Hypothalamus (tissue), 51 donors: ENCODE measurements at places on chromosomes 6 and 20.

DNA sequence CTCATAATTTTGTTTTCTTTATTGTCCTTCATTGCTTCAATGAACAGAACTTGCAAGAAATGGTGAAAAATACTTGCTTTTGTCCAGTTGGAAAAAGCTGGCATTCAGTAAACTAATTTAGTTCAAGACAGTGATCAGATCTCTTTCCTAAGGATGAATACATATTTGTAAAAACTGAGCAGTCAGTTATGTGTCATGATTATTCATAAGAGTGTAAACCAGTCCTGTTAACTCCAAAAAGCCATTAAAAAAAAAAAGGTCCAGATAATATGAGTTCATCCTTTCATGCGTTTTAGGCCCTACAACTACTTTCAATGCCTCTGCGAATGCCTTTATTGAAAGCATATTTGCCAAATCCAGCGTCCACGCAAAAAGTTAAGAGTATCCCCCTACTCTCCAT, 609 bp downstream of the PGM3 start:
- no peak for DNase-seq

DNA sequence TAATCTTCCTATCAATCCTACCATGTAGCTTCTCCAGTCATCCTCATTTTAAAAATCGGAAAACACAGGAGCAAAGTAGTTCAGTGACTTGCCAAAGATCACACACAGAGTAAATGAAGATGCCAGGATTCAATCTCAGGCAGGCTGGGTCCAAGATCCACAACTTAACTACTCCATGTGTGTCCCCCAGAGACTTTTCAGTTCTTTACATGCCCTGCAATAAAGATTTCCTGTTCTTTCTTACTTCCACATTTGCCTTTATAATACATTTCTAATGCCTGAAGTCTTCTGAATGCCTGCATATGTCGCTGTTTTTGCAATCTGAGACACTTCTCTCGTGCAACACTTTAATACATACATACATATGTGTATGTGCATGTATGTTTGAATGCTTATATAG, 121.7 kb upstream of the MARCKS start:
- no peak for DNase-seq

DNA sequence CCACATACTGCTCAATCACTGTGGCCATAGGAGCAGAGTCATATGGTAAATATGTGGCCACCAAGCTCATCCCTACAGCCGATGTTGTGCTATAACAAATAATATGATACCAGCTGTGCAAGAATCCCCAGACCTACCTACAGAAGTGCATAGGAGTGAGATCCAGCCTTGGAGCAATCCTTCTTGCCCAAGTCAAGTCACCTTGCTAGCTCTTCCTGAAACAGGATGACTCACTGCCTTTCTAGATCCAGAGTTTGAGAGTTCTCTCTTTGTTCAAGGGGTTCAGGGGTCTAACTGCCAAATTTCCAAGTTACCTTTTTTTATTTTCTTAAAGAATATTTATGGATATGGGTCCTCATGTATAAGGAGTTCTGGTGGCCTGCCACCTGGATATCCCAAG, 195.7 kb upstream of the MAN1A1 start:
- DNase-seq = no peak

- no peak for DNase-seq
Measured at GRCh38 chr20:48142516-48142773, 357.2 kb upstream of the SULF2 start.

- no peak for DNase-seq
Measured at GRCh38 chr6:143009851-143010250, 50.8 kb upstream of the AIG1 start.

DNA sequence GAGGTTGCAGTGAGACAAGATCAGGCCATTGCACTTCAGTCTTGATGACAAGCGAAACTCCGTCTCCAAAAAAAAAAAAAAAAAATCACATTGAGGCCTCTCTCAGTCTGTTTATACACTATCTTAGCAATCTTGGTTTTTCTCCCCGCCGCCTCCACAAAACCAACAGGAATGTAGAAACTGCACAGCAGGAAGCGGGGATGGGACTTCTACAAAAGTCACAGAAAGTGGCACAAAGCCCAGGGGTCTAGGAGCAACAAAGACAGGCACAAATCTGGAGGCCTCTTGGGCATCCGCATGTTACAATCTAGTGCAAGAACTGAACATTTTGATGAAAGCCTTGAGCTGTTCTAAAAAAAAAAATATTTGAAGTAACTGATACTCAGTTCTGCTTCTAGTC, 48.6 kb downstream of the KDM1B start:
- DNase-seq = no peak

- DNase-seq = no peak
Measured at GRCh38 chr20:10940941-10941340, 267.1 kb upstream of the JAG1 start.

- DNase-seq = no peak
Measured at GRCh38 chr6:166989427-166990032, 9.7 kb upstream of the CEP43 start.

GRCh38 chr20:45495501-45495941, 19.9 kb downstream of the SPINT3 start:
- no peak for DNase-seq

DNA sequence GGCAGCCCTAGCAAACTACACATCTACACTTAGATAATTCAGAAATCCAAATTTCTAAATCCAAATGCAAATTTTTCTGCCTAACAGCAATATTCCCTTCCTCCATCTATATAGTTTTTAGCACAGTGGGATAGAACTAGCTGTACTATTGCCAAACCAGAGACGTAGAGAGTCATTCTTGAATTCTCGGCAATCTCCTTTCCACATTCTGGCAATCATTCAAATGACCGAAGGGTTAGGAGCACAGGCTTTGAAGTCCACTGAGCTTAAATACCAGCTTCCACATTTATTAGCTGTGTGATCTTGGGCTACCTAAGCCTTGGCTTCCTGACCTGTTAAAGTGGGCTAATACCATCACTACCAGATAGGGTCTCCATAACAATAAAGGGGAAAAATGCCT, 3.1 kb upstream of the RPS12 start:
- no peak for DNase-seq

DNA sequence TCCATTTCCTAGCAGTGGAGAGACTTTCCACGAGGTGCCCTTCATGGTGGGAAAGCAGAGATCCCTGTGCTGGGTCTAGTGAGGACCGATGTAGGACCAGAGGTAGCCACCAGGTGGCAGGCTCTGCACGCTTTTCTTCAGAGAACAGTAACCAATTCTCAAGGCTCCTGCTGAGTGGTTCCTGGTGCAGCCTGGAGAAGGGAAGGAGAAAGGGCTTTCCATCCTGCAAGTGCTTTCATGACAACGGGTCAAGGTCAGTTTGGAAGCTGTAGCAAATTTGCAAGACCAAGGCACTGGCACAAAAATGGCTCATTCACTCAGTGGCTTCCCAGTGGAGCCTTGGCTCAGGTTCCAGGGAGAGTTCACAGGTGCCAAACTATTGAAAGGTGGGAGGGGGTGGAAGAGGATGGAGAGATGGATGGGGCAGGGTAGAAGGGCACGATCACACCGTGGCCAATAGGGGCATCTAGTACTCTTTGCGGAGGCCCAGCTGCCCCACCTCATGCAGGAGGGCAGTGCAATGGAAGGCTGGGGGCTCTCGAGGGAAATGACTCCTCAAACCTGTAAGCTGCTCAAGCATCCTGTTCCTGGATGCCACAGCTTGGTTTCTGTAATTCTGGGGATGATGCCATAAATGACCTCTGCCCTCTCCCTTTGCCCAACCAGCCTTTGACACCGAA, 25.5 kb upstream of the KCNK16 start:
- peak; percentile 50 for DNase-seq

DNA sequence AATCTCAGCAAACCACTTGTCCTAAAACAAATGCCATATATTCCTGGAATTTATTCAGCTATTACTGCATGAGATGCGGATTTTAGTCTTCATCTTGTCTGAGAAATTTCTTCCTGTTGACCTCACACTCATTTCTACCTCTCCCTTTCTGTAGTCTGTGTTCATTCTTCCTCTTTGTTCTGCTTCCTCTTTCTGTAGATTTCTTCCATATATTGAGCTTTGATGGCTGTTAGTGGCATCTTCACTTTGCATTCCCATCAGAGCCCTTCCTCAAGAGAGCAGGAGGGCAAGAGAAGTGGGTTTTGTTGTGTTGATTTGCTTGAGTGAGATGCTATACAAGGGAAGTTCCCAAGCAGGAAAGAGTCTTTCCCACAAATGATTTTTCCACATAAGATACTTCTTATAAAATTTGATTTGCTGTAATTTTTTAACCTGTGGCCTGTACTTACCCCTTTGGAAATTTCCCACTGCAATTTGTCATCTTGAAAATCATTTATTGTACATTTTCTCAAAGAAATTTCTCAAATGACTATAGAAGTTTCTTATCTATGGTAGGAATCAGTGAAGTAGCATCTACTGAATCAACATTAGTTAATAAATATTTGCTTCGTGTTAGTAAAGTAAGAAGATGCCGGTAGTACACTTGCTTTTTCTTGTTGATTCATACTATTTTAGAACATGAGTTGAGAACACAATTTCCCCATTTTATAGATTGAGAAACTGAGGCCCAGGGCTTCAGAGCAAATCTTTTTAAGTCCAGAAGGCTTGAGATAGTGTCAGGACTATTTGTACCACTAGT, 43.8 kb downstream of the MAP3K4 start:
- no peak for DNase-seq

GRCh38 chr20:45910670-45911485, 1.1 kb downstream of the PLTP start:
- peak; percentile 65 for DNase-seq

DNA sequence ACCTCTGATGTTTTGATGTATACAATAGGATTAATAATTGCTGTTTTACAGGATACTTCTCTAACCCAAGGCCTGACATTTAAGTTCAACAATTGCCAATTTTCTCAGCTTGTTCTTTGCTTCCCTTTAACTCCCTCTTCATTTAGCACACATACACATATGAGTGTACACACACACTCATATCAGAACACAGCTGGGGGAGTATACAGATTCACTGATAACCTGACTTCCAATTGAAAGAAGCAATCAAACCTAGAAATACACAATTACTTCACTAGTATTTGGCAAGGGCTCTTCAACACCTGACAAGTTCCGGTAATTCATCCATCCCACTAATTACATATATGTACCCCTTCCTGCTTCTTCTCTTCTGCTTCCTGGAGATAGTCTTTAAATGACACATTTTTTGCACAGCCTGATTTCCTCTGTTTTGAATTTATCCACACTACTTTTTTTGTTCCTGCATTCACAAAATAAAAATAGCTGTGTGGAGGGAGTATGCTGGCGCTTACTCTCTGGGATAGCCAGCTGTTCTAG, 11.2 kb downstream of the UST start:
- DNase-seq = no peak

DNA sequence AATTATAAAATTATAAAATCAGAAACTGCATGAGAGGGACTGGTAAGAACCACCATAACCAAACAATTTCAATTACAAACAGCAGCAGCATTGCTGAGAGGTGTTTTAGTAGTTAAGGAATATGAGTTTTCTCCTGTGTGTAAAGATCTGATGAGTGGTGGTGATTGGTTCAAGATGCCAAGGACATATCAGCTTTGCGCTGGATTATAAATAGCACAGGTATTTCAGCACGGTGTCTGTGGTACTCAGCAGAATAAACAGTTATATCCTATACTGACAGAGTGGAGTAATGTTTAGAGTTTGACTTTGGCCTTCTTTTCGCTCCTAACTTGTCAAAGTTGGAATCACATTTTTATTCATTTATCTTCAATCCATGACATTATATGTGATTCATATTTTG, 501.0 kb downstream of the CDH26 start:
- DNase-seq = no peak

- no peak for DNase-seq
Measured at GRCh38 chr6:83615025-83615999, 93.6 kb downstream of the SNAP91 start.

- DNase-seq = no peak
Measured at GRCh38 chr20:58148891-58149290, 79.6 kb downstream of the ANKRD60 start.

GRCh38 chr20:15176929-15177328, 839.5 kb upstream of the FLRT3 start:
- DNase-seq = no peak

DNA sequence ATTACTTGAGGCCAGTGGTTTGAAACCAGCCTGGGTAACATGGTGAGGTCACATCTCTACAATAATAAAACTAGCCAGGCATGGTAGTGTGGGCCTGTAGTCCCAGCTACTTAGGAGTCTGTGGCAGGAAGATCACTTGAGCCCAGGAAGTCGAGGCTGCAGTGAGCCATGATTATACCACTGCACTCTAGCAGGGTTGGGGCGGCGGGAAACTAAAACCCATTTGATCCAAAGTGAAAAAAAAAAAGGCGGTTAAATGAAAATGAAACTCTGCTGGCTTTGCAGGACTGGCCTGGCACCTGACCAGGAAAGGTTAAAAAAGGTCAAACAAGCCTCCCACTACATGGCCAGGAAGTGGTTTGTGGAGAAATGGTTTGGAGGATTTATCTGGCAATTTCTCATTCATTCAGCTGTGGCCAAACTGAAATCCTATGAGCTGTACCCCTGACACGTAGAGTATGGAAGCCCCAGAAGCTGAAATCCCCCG, 36.6 kb downstream of the MTRES1 start:
- no peak for DNase-seq

DNA sequence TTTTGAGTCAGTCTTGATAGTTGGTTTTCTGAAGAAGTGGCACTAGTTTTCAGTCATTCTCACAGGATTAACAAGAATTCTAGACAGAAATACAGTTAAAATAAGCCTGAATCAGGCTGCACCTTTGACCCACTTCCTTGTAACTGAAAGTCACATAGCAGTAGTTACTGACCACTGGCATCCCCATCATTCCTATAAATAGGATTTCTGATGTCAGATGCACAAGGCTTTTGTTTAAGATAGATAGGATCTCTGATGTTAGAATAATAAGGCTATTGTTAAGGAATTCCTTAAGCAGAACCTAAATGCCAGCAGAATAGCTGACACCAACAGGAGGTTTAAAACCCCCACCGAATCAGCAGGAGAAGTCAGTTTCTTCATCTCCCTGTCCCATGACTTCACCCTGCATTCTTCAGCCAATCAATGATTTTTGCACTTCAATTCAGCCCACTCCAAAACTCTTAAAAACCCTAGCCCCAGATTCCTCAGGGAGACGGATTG, 30.6 kb upstream of the ZBTB24 start:
- no peak for DNase-seq

GRCh38 chr6:158536891-158537798, 22.7 kb upstream of the TMEM181 start:
- no peak for DNase-seq

- DNase-seq = no peak
Measured at GRCh38 chr6:22682979-22683378, 113.6 kb downstream of the HDGFL1 start.
